ENCODE measurements at places on chromosomes 12 and 14. TPM values are rescaled to one million over a fixed set of nuclear protein-coding genes. Genes with fewer than 3 reads are reported as not detected.

GRCh38 chr12:75870878-75871277, 160.7 kb downstream of the PHLDA1 start:
- no peak for DNase-seq
- no peaks in the 10 kb centered on the region for H3K4me1 ChIP-seq
- H3K36me3 ChIP-seq, result no peaks in the 10 kb centered on the region
- H3K27me3 ChIP-seq, result no peaks in the 10 kb centered on the region

DNA sequence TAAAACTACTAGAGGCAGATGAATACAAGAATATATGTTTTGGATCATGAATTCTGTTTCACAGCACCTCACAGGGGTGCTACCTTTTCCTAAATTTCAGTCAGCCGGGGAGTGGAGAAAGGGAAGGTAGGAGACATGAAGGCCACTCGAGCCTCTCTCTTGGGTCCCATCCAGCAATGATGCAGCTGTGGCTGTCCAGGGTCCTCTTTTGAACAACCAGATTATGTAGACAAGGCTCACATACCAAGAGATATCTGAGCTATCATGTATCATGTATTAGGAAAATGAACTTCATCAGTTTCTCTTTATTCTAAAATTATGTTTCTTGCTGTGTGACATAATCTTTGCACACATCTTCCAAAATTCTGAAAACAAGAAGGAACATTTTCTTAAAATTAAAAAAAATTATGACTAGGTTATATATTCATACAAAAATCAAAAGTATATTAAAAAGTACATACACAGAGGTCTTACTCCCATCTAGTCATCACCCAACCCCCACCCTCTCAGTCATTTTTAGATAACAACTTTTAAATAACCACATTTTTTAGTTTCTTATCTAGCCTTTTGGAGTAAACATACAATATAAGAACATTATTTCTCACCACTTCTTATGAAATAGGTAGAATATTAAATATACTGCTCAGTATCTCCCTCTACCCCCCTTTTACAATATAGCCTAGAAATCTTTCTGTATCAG, 88.7 kb downstream of the ACADS start:
- DNase-seq, result no peak
- H3K27me3 ChIP-seq, result no peaks in the 10 kb centered on the region
- no peaks in the 10 kb centered on the region for H3K36me3 ChIP-seq
- H3K4me1 ChIP-seq, result peaks cover 3% of the 10 kb centered on the region

DNA sequence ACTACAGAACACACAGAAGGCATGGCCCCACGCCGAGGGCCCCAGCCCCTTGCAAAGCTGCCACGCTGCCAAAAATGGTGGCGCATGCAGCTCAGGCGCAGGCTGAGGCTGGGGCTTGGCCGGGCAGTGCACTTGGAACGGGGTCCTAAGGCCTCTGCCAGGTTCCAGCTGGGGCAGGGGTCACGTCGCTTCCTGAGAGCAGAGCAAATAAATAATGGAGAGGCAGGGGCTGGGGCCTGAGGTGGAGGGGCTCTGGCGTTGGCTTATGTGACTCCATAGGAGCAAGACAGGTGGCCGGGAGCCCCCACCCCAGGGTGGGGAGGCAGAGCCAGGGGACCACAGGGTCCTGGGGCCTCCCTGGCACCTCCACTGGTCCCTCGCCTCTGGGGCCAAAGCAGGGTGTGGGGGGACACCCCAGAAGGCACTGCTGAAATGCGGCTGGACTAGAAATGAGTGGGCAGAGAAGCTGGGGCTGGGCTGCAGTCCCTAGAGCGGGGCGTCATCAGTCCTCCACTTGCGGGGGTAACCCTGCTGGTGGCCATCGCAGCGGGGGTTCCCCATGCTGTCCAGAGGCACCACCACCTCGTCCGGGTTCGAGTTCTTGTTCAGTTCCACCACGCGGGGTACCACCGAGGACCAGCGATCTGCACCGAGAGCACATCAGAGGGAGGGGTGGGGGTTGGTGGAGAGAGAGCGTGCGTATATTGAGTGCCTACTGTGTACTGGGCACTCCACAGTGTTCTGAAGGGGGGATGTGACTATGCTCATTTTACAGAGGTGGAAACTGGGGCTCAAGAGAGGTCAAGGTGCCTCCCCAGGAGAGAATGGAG, 49.8 kb downstream of the TRPV4 start:
- no peaks in the 10 kb centered on the region for H3K27me3 ChIP-seq
- H3K27ac ChIP-seq, result no peak overlapping the region
- H3K36me3 ChIP-seq, result no peaks in the 10 kb centered on the region
- H3K4me1 ChIP-seq, result no peaks in the 10 kb centered on the region
- H3K4me3 ChIP-seq, result no peak overlapping the region
- DNase-seq, result no peak

DNA sequence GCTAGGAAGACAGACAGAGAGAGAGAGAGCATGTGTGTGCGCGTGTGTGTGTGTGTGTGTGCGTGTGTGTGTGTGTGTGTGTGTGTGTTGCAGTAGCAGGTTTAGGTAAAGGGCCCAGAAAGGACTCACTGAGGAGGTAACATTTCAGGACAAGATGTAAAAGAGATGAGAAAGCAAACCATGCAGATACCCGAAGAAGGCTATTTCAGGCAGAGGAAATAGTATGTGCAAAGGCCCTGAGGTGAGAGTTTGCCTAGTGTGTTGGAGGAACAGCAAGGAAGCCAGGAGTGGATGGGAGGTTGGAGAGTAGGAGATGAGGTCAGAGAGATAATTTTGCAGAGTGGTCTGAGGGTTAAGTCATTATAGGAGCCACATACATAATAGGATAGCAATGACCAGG, 754.3 kb upstream of the TBX3 start:
- no peaks in the 10 kb centered on the region for H3K4me1 ChIP-seq
- no peak overlapping the region for H3K4me3 ChIP-seq
- H3K36me3 ChIP-seq, result no peaks in the 10 kb centered on the region
- DNase-seq, result no peak
- no peak overlapping the region for H3K27ac ChIP-seq

KRT79 gene
- total RNA-seq, result not detected
